ENCODE measurements at places on chromosomes 4 and X.

GRCh38 chr4:7539659-7540058, 104.9 kb upstream of the PSAPL1 start:
- DNase-seq, result no peak

DNA sequence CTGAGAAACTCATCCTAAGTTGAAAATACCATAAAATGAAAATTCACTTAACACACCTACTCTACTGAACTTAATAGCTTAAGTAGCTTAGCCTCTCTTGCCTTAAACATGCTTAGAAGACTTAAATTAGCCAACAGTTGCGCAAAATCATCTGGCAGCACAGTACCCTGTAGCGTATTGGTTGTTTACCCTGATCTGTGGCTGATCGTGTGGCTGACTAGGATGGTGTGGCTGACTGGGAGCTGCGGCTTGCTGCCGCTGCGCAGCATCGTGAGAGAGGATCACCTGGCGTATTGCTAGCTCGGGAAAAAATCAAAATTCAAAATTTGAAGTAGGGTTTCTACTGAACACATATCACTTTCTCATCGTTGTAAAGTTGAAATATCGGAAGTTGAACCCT, 6.3 kb downstream of the RUFY3 start:
- no peak for DNase-seq

- no peak for DNase-seq
These were observed 251.1 kb downstream of the USP46 start for GRCh38 chr4:52408032-52408431.

DNA sequence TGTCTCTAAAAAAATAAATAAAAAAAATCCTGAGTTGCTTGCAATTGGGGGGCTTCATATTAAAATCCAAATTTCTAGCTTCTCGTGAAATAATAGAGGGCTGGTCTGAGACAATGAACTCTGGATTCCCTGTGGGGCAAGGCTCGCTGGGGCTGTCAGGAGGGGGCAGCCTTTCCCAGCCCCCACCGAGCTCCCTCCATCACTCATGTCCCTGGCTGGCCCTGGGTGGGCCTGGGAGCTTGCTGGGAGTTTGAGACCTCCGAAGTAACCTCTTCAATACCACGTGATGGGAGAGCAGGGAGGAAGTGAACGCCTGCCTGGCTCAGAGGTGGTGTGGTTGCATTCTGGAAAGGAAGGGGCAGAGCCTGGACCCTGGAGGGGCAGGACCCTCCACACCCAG, 54.0 kb upstream of the AFAP1 start:
- no peak for DNase-seq
